ENCODE measurements at places on chromosomes 5 and 9.

DNA sequence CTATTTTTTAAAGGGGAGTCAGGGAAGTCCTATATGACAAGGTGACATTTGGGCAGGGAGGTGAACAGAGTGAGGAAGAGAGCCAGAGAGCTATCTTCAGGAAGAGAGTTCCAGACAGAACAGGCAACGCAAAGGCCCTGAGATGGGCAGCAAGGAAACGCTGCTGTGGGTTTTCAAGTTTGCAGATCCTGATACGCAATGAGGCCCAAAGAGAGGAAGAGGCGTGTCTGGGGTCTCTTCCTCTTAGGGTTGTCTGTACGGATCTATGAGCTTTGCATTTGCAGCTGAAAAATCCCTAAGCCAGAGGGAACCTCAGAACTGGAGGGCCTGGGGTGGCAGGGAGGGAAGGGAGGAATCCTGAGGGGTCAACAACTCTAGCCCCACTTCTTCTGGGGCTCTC, 13.6 kb downstream of the FAT2 start:
- no peak for DNase-seq

DNA sequence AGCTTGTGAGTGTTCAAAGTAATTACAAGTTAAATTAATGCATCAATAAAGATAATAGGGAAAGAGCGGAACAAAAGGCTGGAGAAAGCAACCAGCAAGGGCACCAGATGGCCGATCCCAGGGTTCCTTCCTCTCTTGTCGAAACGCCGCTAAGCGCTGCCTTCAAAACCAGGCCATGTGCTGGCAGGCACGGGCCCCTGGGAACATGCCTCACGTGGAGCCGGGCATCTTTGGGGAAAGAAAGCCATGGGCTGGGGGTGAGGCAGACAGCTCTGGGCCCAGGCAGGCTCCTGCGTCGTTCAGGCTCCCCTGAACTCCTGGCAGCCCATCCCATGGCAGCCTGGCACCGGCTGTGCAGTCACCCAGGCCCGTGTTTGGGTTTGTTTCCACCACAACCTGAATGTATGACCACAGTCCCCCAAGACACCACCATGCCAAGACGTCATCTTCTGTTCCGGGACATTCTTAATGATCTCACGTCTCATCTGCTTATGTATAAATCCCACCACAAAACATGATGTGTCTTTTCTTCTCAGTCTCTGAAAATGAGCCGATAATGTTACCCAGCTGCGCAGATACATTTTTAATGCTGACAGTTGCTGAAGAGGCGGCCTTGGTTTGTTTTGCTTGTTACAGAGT, 110.4 kb upstream of the SARDH start:
- DNase-seq, result no peak

- DNase-seq, result no peak
These were observed 22.3 kb upstream of the TLR4 start for GRCh38 chr9:117681888-117682287.

- no peak for DNase-seq
These were observed 25.4 kb downstream of the SLC1A3 start for GRCh38 chr5:36631620-36632362.

GRCh38 chr9:130672466-130672865, 8.1 kb downstream of the PRDM12 start:
- no peak for DNase-seq

- DNase-seq, result no peak
These were observed 639 bp downstream of the PCDH1 start for GRCh38 chr5:141877356-141878185.

Data from activated CD8-positive, alpha-beta memory T cell treated with anti-CD3 and anti-CD28 coated beads for 1 hour (primary cell).